ENCODE measurements at places on chromosomes 7 and 10. TPM values are rescaled to one million over a fixed set of nuclear protein-coding genes. Genes with fewer than 3 reads are reported as not detected.

Gene EVX1
- not detected for total RNA-seq

Gene POMZP3
- 6.7 TPM for total RNA-seq

Gene GIMAP4
- not detected for total RNA-seq

Gene TEX47
- total RNA-seq: not detected

Gene SAP25
- 2.8 TPM for total RNA-seq

Gene CCDC172
- not detected for total RNA-seq

Gene GNGT1
- total RNA-seq: not detected

Gene CALCR
- not detected for total RNA-seq

Gene SFMBT2
- total RNA-seq: 5.2 TPM

Gene CCL24
- total RNA-seq: not detected

Gene SSC4D
- total RNA-seq: 21.9 TPM

Gene PRF1
- total RNA-seq: not detected

Gene UBN2
- total RNA-seq: 3.4 TPM

Gene GDF2
- total RNA-seq: not detected

Gene DNAAF5
- total RNA-seq: 80.3 TPM

Gene PLXNA4
- 0.51 TPM for total RNA-seq

Gene PCLO
- 0.98 TPM for total RNA-seq

Gene PTPN12
- 37.5 TPM for total RNA-seq

Gene RADIL
- 0.63 TPM for total RNA-seq

Gene GDF10
- not detected for total RNA-seq

Gene PPP1R3A
- not detected for total RNA-seq

Gene GSTO2
- 5.3 TPM for total RNA-seq

Gene TMEM270
- total RNA-seq: not detected

Gene CNNM1
- 0.16 TPM for total RNA-seq

Gene GBX1
- total RNA-seq: not detected

Gene RAMP3
- not detected for total RNA-seq

Gene AQP1
- total RNA-seq: 10.3 TPM

Gene ITIH5
- 3.8 TPM for total RNA-seq

Gene HTR7
- 0.49 TPM for total RNA-seq

Gene CABCOCO1
- 1.5 TPM for total RNA-seq

Gene PHYHIPL
- not detected for total RNA-seq

Gene HOXA7
- 16.8 TPM for total RNA-seq

Gene TRIM50
- total RNA-seq: not detected

Gene LRRC18
- total RNA-seq: not detected

Gene ZNF511
- total RNA-seq: 63.9 TPM

Gene MAGI2
- 0.81 TPM for total RNA-seq

Gene CALD1
- total RNA-seq: 122 TPM

Gene LIPF
- not detected for total RNA-seq

Gene FEZF1
- total RNA-seq: not detected

Gene DYNC1I1
- 0.16 TPM for total RNA-seq

All from mesangial cell (primary cell).